ENCODE measurements at places on chromosomes 5 and 9.

DNA sequence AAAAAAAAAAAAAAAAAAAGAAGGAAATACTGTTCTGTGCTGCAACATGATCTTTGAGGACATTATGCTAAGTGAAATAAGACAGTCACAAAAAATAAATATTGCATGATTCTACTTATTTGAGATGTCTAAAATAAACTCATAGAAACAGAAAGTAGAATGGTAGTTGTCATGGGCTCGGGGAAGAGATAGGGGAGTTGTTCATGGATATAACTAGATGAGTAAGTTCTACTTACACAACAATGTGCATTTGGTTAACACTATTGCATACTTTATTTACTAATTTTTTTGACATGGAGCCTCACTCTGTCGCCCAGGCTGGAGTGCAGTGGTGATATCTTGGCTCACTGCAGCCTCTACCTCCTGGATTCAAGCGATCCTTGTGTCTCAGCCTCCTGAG is 15.2 kb downstream of the MAML1 start:
- no peak for DNase-seq

DNA sequence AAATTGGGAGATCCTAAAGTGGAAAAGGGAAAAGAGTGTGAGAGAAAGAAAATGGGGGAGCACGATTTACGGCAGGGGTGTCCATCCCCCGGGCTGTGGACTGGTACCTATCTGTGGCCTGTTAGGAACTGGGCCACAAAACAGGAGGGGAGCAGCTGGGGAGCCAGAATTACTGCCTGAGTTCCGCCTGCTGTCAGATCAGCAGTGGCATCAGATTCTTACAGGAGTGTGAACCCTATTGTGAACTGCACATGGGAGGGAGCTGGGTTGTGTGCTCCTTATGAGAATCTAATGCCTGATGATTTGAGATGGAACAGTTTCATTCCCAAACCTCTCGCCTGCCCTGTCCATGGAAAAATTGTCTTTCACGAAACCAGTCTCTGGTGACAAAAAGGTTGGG is 108.3 kb upstream of the ADAMTSL1 start:
- DNase-seq = no peak

- no peak for DNase-seq
These were observed 6.5 kb upstream of the TBC1D9B start for GRCh38 chr5:179914032-179914755.

DNA sequence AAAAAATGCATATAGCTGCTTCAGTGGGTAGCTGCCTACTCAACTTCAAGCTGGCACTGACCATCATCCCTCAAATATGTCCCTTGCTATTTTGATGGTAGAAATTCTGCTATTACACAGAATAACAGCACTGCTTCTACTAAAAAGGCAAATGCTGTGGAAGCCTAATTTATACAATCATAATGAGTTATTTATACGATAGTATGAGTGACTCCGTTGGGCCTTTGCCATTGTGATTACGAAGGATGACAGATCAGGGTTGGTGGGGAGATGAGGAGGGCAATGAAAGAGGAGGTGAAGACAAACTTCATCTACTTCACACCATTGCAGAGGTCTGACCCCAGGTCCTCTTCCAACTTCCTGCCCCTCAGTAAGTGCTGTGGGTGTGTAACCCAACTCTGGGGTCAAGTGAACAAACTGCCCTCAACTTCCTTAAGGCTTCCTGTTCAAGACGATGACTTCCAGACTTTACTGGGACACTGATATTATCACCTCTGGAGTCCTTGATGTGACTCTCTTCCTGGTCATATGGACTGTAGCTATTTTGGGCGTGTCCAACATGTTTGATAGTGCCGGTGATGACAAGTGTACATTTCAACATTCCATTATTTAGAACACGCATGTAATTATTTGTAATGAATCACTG is 74.1 kb upstream of the RPS23 start:
- DNase-seq = no peak

GRCh38 chr9:98750364-98751060 is 41.8 kb upstream of the GABBR2 start:
- no peak for DNase-seq

- no peak for DNase-seq
These were observed 8.9 kb downstream of the RECK start for GRCh38 chr9:36045610-36046009.

DNA sequence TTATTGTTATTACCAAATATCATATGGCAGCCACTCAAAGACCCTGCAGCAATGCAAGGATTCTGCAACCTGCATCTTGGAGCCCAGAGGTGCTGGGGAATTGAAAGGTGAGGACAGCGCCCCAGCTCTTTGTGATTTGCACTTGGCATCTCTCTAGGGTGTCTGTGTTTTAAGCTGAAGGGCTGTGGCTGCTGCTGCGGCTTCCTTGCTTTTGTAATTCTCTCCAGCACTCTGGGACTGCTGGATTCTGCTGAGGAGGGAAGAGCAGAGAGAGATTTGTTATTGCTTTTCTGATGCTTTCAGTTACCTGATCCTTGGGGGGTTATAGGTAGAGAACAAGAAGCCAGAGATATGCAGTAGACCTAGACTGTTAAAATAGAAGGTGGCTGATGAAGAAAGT is 562.4 kb downstream of the EBF1 start:
- DNase-seq = no peak

Data from stimulated activated CD8-positive, alpha-beta memory T cell treated with anti-CD3 and anti-CD28 coated beads, Interleukin-2, amount 100 ng/mL, for 48 hours (primary cell).